ENCODE measurements at places on chromosomes 11 and 22.

- DNase-seq = no peak
Observed at GRCh38 chr11:64138398-64138797, 27.5 kb downstream of the MACROD1 start.

GRCh38 chr11:134142536-134142935, 73.7 kb downstream of the JAM3 start:
- peak; percentile 61 for DNase-seq

- DNase-seq = no peak
Observed at GRCh38 chr11:41920374-41920773, 460.9 kb upstream of the LRRC4C start.

GRCh38 chr11:58958500-58958899, 19.2 kb downstream of the GLYATL1 start:
- peak; percentile 13 for DNase-seq

DNA sequence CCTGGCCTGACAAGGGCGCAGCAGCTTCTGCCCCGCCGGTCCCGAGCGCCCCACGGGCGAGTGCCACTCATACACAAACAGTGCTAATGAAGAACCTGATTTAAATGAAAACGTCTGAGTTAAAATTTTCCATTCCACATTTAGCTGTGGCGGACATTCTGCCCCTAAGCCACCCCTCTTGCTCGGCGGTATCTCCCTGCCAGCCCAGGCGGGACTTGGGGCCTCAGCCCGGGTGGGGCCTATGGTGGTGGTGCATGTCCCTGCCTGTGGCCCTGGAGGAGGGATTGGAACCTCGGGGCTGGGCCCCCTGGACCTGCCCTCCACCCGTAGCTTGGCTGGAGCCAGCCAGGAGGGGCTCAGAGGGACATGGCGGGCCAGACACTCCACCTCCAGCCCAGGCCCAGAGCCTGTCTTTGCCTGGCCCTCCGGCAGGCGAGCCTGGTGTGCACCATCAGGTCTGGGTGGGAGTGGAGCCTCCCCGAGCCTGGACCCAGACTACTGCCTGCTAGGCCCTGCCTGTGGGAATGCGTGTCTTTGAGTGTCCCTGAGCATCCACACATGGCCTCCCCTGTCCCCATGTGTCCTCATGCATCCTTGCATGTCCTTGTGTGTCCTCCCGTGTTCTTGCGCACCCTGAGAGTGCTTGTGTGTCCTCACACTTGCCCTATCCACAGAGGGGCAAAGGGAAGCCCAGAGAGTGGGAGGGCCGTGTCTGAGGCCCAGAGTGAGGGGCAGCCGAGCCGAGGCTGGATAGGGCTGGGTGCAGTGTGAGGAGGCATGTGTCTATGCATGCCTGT, 4.4 kb downstream of the ZDHHC8 start:
- no peak for DNase-seq

- no peak for DNase-seq
Observed at GRCh38 chr11:47932544-47932943, 47.8 kb upstream of the PTPRJ start.

DNA sequence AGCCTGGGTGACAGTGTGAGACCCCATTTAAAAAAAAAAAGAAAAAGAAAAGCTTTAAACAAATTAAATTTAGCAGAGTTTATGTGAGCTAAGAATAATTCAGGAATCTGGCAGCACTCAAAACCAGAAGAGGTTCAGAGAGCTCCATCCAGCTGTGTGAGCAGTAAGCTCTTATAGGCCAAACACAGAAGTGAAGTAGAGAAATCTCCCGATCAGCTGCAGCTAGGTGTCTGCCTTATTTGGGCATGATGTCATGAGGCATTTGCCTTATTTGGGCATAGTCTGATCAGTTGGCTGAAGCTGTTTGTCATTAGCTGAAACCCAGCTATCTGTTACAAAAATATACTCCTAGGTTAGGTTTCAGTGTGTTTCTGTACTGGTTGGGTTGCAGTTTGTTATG, 8.2 kb downstream of the MS4A15 start:
- no peak for DNase-seq

- peak; percentile 21 for DNase-seq
Observed at GRCh38 chr22:31350410-31350863, 4.3 kb upstream of the PATZ1 start.

DNA sequence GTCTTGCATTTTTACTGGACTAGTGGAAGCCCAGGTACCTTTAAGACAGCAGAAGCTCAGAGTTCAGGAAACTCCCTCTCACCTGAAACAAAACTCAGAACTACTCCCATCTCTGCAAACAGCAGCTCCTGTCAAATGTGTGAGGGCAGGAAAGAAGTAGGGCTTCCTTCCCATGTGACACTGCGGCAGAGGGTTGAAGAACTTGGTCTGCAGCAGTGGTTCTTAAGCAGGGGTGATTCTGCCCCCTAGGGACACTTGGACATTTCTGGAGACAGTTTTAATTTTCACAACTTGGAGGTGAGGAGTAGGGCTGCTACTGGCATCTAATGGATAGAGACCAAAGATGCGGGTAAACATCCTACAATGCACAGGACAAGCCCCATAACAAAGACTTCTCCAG, 63.4 kb downstream of the RCN1 start:
- DNase-seq = peak; percentile 32

DNA sequence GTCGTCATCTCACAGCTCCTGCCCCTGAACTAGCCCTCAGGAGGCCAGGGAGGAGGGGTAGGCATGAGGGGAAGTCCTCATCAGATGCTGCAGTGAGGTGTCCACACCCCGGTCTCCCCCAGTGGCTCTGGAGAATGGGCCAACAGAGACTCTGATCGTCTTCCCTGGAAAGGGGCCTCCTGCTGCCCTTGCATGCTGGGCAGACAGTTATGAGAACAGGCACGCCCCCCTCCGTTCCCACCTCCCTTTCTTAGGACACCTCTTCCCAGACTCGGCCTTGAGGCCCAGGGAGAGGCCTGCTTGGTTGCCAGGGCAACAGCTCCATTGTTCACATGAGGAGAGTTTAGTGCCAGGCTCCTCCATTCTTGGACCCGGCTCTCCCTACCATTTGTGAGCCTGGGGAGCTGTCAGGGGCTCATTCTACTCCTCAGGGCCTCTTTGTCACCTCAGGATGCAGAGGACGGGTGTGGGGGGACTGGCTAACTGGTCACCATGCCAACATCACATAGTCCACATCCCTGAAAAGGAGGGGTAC, 157.7 kb downstream of the TTC17 start:
- no peak for DNase-seq

GRCh38 chr22:24325105-24325757, 54.6 kb downstream of the SPECC1L start:
- DNase-seq = peak; percentile 86

GRCh38 chr11:7964261-7964660, 986 bp downstream of the NLRP10 start:
- DNase-seq = peak; percentile 62

DNA sequence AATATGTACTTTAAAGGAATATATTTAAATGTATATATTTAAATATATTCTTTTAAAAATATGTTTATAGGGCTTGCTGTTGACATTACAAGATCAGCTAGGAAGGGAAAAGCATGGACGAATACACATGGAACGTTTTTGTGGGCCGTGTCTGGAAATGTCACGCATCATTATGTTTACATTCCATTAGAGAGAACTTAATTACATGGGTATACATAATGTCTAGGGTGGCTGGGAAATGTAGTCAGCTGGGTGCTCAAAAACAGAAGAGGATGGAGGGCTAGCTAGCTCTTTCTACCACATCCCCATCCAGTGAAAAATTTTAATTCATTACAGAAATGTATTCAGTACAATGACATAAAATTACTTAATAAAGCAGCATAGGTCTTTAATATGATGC, 371.2 kb downstream of the DYNC2H1 start:
- no peak for DNase-seq

GRCh38 chr11:31689559-31689958, 121.6 kb downstream of the PAX6 start:
- DNase-seq = no peak

DNA sequence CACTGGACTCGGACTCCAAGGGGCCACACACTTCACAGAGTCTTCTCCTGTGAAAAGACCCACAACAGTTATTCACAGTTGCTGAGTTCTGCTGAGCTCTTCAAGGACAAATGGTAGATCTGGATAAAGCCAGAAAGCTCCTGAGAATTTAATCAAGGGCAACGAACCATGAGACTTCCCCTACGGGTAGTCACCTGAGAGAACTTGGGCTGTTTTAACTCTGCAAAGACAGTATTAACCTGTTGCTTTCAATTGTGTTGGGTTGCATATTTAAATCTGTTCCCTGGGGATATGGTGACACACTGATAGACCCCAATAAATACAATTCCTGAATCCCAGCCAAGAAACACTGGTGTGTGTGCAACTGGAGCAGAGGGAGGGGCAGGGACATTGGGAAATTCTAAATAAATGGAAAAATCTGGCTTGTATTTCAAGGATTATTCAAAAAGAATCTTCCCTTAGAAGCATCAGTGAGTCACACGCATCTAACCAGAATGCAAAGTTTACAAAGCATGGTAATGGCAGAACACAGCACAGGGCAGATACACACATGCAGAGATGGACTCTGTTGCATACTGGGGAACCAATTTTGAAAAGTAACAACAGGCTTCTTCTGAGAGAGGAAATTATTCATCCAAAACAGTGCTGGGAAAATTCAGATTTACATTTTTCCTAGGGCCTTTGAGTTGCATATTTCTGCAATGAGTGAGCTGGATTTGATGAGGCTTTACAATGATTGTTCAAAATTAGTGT, 4.0 kb downstream of the KCNJ1 start:
- DNase-seq = peak; percentile 55

DNA sequence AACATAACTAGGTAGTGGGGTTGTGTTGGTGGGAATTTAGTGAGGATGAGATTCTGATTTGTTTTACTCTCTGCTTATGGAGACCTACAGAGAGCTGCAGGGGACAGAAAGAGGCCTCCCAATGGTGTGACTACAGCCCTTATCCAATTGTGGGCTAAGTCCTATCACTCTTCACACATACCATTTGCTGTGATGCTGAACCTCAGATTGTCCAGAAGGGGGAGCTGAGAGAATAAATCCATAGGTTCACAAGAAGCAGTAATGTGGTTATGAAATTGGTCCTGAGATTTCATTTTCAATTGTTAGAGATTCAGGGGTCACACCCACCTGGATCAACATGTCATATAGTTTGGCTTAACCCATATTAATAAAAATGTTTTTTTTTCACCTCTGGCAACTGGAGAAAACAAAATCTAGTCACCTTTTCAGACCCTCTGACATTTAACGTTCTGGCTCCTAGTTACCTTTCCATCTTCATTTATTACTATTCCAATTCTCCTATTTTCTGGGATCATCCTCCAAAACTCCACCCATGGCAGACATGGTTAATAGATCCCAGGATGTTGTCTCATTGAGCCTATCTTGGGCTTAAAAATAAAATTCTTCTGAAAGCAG, 53.3 kb upstream of the PTPN5 start:
- DNase-seq = peak; percentile 48

GRCh38 chr22:48287031-48287430, 1524.6 kb downstream of the TBC1D22A start:
- DNase-seq = no peak

GRCh38 chr11:94150704-94151685, 22.4 kb downstream of the PANX1 start:
- DNase-seq = peak; percentile 31

GRCh38 chr22:47146941-47147340, 384.5 kb downstream of the TBC1D22A start:
- no peak for DNase-seq

DNA sequence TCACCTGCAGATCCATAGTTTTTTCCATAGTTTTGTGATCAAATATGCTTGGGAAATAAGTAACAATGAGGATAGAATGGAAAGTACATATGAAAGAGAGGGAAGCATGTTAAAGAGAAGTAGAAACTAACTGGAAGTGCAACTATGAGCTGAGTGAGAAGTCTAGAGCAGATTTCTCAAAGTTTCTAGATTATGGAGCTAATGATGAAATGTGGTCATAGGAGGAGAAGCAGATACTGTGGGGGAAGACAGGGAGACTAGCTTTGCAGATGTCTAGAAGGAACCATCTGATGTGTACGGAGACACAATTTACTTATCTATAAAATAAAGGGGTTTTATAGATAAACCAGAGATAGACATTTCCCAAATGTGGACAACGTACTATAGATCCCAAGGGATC, 37.1 kb downstream of the RELT start:
- DNase-seq = no peak

- peak; percentile 21 for DNase-seq
Observed at GRCh38 chr11:128260398-128260797, 327.0 kb downstream of the ETS1 start.

- DNase-seq = no peak
Observed at GRCh38 chr22:47102648-47103047, 340.2 kb downstream of the TBC1D22A start.

DNA sequence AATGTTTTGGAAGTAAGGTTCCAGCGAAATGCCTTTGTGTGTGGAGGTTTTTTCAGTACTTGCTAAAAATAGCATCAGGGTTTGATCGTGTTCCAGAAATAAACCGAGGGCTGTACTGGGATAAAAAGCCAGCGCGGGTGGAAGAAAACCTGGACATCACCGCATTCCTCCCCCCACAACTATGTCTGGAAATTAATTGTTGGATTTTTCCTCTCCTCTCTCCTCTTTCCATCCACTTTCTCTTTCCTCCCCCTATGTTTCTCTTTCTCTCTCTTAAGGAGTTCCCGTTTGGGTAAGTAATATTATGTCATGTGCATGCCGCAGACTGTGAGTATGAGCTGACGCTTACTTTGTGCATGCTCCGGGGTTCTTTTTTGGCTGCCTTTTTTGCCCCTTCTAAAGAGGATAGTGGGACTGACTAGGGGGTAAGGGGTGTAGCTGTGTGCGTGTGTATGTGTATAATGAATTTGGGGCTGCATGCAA, 104.2 kb upstream of the HSD17B12 start:
- peak; percentile 24 for DNase-seq

GRCh38 chr11:71138737-71139425, 113.5 kb downstream of the SHANK2 start:
- no peak for DNase-seq

- no peak for DNase-seq
Observed at GRCh38 chr11:35141071-35141470, 2.1 kb downstream of the CD44 start.

- DNase-seq = peak; percentile 63
Observed at GRCh38 chr11:26287067-26287518, 44.8 kb upstream of the ANO3 start.

DNA sequence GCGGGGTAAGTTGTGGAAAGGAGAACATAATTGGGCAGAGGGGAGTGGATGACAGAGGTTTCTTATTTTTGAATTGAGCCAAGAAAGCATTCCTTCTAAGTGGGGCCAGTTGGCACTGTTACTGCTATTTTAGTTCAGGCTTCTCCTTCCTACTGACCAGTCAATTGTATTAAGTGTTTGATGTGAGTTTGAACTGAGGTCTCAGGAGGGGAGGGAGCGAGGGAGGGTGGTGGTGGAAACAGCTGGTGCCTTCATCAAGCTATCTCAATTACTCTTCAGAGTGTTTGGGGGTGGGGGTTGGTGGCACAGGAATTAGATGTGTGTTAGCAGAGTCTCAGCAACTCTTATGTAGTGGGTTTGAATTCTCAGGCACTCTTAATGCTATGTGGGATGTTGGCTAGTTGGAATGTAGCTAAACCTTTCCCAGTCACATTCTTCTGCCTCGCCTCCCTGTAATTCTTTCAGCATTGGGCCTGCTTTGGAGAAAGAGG, 14.5 kb downstream of the CTNND1 start:
- no peak for DNase-seq
